ENCODE measurements at places on chromosomes 13 and 19. TPM values are rescaled to one million over a fixed set of nuclear protein-coding genes. Genes with fewer than 3 reads are reported as not detected.
A peak's percentile ranks its signal among the peaks of the same experiment; 100 is the strongest.

The PEAK3 gene
- total RNA-seq, result not detected

The RXFP2 gene
- not detected for total RNA-seq

The CCDC9 gene
- 10.9 TPM for total RNA-seq

- DNase-seq, result peak; percentile 85
Observed at GRCh38 chr19:40210889-40211288, 7.3 kb downstream of the TTC9B start.

DNA sequence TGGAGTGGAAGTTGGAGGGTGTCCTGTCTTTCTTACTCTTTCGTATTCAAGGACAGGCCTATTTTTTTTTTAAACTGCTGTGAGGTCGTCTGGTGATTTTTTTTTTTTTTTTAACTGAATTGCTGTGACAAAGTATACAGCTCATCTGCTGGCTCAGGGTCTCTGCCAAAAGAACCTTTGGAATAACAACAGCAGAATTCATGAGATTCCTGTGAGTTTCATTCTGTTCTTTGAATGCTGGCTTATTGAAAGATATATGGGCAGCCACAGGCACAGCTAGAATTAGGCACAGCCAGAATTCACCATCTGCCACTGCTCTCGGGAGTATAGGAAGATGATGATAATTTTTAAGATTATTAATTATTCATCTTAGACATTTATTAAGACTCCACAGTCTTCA lies 21.4 kb upstream of the FRY start:
- DNase-seq, result no peak

Data from H7 (cell line).